ENCODE measurements at places on chromosomes 12 and 14. TPM values are rescaled to one million over a fixed set of nuclear protein-coding genes. Genes with fewer than 3 reads are reported as not detected.
A peak's percentile ranks its signal among the peaks of the same experiment; 100 is the strongest.

Gene CLEC6A
- not detected for total RNA-seq

GRCh38 chr14:78581229-78581628 lies 411.1 kb downstream of the NRXN3 start:
- H3K36me3 ChIP-seq = no peaks in the 10 kb centered on the region
- no peaks in the 10 kb centered on the region for H3K4me1 ChIP-seq
- H3K27me3 ChIP-seq = peaks cover 24% of the 10 kb centered on the region
- DNase-seq = no peak
- no peak overlapping the region for H3K4me3 ChIP-seq
- H3K27ac ChIP-seq = no peak overlapping the region

DNA sequence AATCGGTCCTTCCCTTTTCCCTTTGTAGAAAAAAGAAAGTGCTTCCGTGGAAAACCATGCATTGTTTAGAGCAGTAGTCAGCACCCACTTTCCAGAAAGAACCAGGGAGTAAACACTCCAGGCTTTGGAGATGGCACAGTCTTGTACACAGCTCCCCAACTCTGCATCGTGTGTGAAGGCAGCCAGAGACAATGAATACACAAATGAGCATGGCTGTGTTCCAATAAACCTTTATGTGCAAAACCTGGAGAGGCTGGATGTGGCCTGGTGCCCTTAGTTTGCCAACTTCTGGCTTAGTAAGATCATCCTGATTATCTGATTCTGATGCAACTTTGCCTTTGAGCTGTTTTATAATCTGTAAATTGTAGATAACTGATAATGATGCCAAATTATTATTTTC lies 463.4 kb upstream of the TMEM132C start:
- no peaks in the 10 kb centered on the region for H3K36me3 ChIP-seq
- H3K27me3 ChIP-seq = peaks cover 13% of the 10 kb centered on the region
- H3K27ac ChIP-seq = no peak overlapping the region
- H3K4me1 ChIP-seq = no peaks in the 10 kb centered on the region
- no peak overlapping the region for H3K4me3 ChIP-seq

Gene EID3
- total RNA-seq = 4.5 TPM

- H3K4me3 ChIP-seq = no peak overlapping the region
- no peaks in the 10 kb centered on the region for H3K27me3 ChIP-seq
- DNase-seq = no peak
- no peak overlapping the region for H3K27ac ChIP-seq
- H3K4me1 ChIP-seq = peaks cover 10% of the 10 kb centered on the region
- no peaks in the 10 kb centered on the region for H3K36me3 ChIP-seq
Observed at GRCh38 chr12:78473136-78473535, 391.4 kb upstream of the SYT1 start.

GRCh38 chr12:42260518-42260917 lies 22.5 kb upstream of the YAF2 start:
- H3K27ac ChIP-seq = no peak overlapping the region
- H3K4me3 ChIP-seq = no peak overlapping the region
- H3K27me3 ChIP-seq = no peaks in the 10 kb centered on the region
- no peaks in the 10 kb centered on the region for H3K36me3 ChIP-seq
- peaks cover 15% of the 10 kb centered on the region for H3K4me1 ChIP-seq
- DNase-seq = no peak

GRCh38 chr12:122449317-122449716 lies 26.8 kb upstream of the CLIP1 start:
- H3K27ac ChIP-seq = peak overlapping the region; percentile 24
- H3K27me3 ChIP-seq = no peaks in the 10 kb centered on the region
- peaks cover 3% of the 10 kb centered on the region for H3K4me1 ChIP-seq
- DNase-seq = no peak

DNA sequence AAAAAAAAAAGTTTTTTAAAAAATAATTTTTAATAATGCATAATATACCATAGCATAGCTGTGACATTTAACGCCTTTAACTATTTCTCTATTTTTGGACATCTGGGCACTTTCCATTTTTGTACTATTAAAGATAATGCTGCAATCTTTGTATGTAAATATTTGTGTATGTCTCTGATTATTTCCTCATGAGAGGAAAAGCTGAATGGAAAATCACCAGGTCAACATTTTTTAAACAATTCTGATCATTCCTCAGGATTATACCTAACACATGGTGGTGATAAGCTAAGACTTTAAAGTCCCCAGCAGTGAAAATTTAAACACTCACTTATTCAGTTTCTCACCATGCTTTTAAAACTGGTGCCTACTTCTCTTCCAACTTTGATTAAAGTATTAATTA lies 31.3 kb upstream of the NR1H4 start:
- no peak overlapping the region for H3K4me3 ChIP-seq
- peaks cover 9% of the 10 kb centered on the region for H3K4me1 ChIP-seq
- no peaks in the 10 kb centered on the region for H3K27me3 ChIP-seq

Gene ITGA5
- total RNA-seq = 71.9 TPM

- no peak overlapping the region for H3K27ac ChIP-seq
- DNase-seq = no peak
- no peaks in the 10 kb centered on the region for H3K36me3 ChIP-seq
- H3K4me3 ChIP-seq = no peak overlapping the region
Observed at GRCh38 chr14:99075061-99075460, 196.9 kb downstream of the BCL11B start.

Gene HSPA2
- total RNA-seq = 10.5 TPM

DNA sequence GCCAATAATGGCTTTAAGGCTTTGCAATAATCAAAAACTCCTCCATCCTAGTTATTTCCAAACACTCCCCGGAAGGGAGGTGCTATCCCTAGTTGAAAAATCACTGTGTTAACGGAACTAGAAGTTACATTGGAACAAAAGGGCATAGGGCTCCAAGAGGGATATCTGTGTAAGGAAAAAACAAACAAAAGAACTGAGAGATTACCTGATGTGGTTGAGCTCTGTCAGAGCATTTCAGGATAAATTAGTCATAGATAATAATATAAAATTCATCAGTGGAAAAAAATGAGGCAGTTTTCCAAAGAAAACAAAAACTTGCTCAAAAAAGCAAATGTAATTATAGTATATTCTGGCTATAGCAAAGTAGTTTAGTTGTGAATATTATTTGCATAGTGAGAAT lies 27.4 kb upstream of the PAPLN start:
- no peak overlapping the region for H3K4me3 ChIP-seq
- H3K27ac ChIP-seq = no peak overlapping the region
- no peak for DNase-seq
- peaks cover 51% of the 10 kb centered on the region for H3K36me3 ChIP-seq

DNA sequence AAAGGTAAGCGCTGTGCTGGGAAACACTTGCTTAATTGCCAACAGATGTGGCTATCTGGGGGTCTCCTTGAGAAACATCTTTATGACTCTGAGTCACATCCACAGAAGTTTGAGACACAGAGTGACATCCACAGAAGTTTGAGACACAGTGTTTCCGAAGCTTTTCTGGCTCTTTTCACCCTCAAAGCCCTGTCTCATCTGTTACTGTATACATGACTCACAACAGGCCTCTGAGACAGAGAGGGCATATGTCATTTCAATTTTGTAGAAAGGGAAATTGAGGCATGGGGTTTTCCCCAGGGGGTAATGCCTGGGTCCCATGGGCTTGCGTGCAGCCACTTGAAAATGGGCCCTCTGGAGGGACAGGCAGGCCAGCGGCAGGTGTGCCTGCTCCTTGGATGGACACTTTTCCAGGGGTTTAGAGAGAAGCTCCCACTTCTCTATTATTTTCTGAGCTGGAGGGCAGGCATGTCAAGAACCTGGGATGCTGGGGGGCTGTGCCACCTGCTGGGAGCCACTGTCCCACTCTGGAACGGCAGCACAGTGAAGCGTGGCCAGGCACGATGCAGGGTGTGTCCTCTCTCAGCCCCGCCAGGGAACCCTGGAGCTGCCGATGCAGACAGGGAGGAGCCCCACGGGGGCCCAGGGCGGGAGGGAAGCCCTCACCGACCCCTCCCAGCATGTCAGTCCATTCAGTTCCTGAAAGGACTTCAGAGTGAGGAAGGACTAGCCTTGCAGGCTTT lies 111.3 kb upstream of the FKBP4 start:
- H3K27me3 ChIP-seq = no peaks in the 10 kb centered on the region
- H3K4me3 ChIP-seq = no peak overlapping the region
- no peak overlapping the region for H3K27ac ChIP-seq
- peaks cover 6% of the 10 kb centered on the region for H3K36me3 ChIP-seq
- H3K4me1 ChIP-seq = peaks cover 3% of the 10 kb centered on the region
- peak; percentile 25 for DNase-seq

Gene LRCOL1
- not detected for total RNA-seq

DNA sequence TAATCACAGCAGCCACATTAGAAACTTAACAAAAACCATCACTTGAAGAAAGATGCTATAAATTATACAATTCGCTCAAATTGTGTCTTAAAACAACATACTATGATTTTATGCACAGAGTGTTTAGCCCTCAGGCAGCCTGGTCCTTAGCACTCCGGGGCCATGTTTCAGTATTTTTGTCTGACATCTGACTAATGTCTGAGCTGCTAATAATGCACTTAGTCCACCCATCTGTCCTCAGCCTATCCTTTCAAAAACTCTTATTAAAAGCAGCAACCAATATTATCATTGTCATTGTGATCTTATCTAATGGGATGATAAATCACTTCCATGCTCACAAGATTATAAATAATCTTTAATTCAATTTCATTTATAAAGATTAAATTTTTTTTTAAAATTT lies 602.7 kb upstream of the FOXG1 start:
- no peak for DNase-seq
- no peak overlapping the region for H3K27ac ChIP-seq

Gene SELPLG
- total RNA-seq = 0.47 TPM

- no peaks in the 10 kb centered on the region for H3K27me3 ChIP-seq
- peaks cover 12% of the 10 kb centered on the region for H3K4me1 ChIP-seq
- no peak for DNase-seq
- H3K27ac ChIP-seq = no peak overlapping the region
Observed at GRCh38 chr12:28563286-28563685, 373.0 kb downstream of the CCDC91 start.

- no peak overlapping the region for H3K4me3 ChIP-seq
- no peak overlapping the region for H3K27ac ChIP-seq
- H3K4me1 ChIP-seq = peaks cover 11% of the 10 kb centered on the region
- peaks cover 36% of the 10 kb centered on the region for H3K36me3 ChIP-seq
- DNase-seq = no peak
Observed at GRCh38 chr12:3127832-3128231, 50.7 kb downstream of the TSPAN9 start.

- no peak overlapping the region for H3K4me3 ChIP-seq
- H3K4me1 ChIP-seq = peaks cover 44% of the 10 kb centered on the region
- H3K36me3 ChIP-seq = no peaks in the 10 kb centered on the region
- H3K27me3 ChIP-seq = no peaks in the 10 kb centered on the region
- no peak for DNase-seq
Observed at GRCh38 chr14:68819260-68819691, 26.4 kb upstream of the ZFP36L1 start.

Gene SCN8A
- total RNA-seq = 2.7 TPM

- DNase-seq = no peak
- H3K36me3 ChIP-seq = peaks cover 5% of the 10 kb centered on the region
- H3K4me3 ChIP-seq = no peak overlapping the region
- no peak overlapping the region for H3K27ac ChIP-seq
- H3K27me3 ChIP-seq = no peaks in the 10 kb centered on the region
- peaks cover 2% of the 10 kb centered on the region for H3K4me1 ChIP-seq
Observed at GRCh38 chr12:32254260-32254956, 144.9 kb upstream of the FGD4 start.

Gene SPTB
- 9.0 TPM for total RNA-seq

GRCh38 chr14:67251573-67252226 lies 10.5 kb downstream of the PALS1 start:
- H3K27ac ChIP-seq = no peak overlapping the region
- H3K27me3 ChIP-seq = no peaks in the 10 kb centered on the region
- peaks cover 2% of the 10 kb centered on the region for H3K36me3 ChIP-seq
- DNase-seq = no peak
- peaks cover 20% of the 10 kb centered on the region for H3K4me1 ChIP-seq
- no peak overlapping the region for H3K4me3 ChIP-seq

DNA sequence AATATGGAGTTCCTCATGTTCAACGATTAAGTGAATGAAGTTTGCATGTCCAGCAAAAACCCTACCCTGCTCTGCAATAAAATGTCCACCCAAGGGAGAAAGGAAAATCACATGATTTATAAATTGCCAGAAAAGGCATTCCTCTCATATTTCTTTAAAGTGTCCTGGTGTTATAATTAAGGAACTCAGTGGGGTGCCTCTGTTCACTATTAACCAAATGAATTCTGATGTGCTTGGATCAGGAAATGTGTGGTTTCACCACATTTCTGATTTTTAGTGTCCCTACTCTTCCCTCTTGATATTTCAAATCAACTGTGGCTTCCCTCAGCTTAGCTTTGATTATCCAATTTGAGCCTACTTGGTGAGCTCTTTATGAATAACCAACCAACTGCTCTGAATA lies 208.1 kb downstream of the PHLDA1 start:
- H3K27ac ChIP-seq = no peak overlapping the region
- H3K36me3 ChIP-seq = no peaks in the 10 kb centered on the region
- no peak for DNase-seq
- H3K4me3 ChIP-seq = no peak overlapping the region

Gene HOXC5
- total RNA-seq = 33.8 TPM

Gene COX8C
- 0.73 TPM for total RNA-seq

- no peak for DNase-seq
- H3K4me3 ChIP-seq = no peak overlapping the region
- no peak overlapping the region for H3K27ac ChIP-seq
- H3K27me3 ChIP-seq = peaks cover 1% of the 10 kb centered on the region
- H3K4me1 ChIP-seq = peaks cover 20% of the 10 kb centered on the region
Observed at GRCh38 chr12:96044943-96045290, 9.5 kb upstream of the LTA4H start.

GRCh38 chr12:9750276-9751203 lies 10.2 kb downstream of the CD69 start:
- no peak for DNase-seq
- peak overlapping the region; percentile 41 for H3K4me3 ChIP-seq
- no peaks in the 10 kb centered on the region for H3K27me3 ChIP-seq
- H3K36me3 ChIP-seq = no peaks in the 10 kb centered on the region

- no peaks in the 10 kb centered on the region for H3K36me3 ChIP-seq
- H3K27ac ChIP-seq = no peak overlapping the region
- no peak overlapping the region for H3K4me3 ChIP-seq
- H3K27me3 ChIP-seq = no peaks in the 10 kb centered on the region
Observed at GRCh38 chr14:38339696-38340095, 83.8 kb upstream of the CLEC14A start.

- DNase-seq = no peak
- no peaks in the 10 kb centered on the region for H3K36me3 ChIP-seq
- no peaks in the 10 kb centered on the region for H3K27me3 ChIP-seq
Observed at GRCh38 chr12:120933786-120934185, 29.6 kb upstream of the SPPL3 start.

Gene TAS2R20
- total RNA-seq = 3.8 TPM

Gene RNASE3
- total RNA-seq = not detected

- DNase-seq = no peak
- H3K4me1 ChIP-seq = no peaks in the 10 kb centered on the region
Observed at GRCh38 chr12:107477947-107478610, 207.5 kb upstream of the PWP1 start.

- no peak overlapping the region for H3K4me3 ChIP-seq
- no peaks in the 10 kb centered on the region for H3K27me3 ChIP-seq
- peaks cover 14% of the 10 kb centered on the region for H3K4me1 ChIP-seq
- H3K27ac ChIP-seq = peak overlapping the region; percentile 51
Observed at GRCh38 chr14:49008363-49008762, 577.8 kb downstream of the RPS29 start.
